H1 (cell line): ENCODE measurements at places on chromosomes 2 and 18. TPM values are rescaled to one million over a fixed set of nuclear protein-coding genes. Genes with fewer than 3 reads are reported as not detected.

GRCh38 chr2:17476064-17476463 is 42.2 kb downstream of the RAD51AP2 start:
- H3K36me3 ChIP-seq = no peaks in the 10 kb centered on the region
- no peak overlapping the region for H3K27ac ChIP-seq
- no peak overlapping the region for H3K4me3 ChIP-seq
- no peaks in the 10 kb centered on the region; the same call in 1 of the 2 replicates for H3K4me1 ChIP-seq
- no peaks in the 10 kb centered on the region for H3K27me3 ChIP-seq
- DNase-seq = no peak

- H3K27ac ChIP-seq = no peak overlapping the region
- H3K4me1 ChIP-seq = no peaks in the 10 kb centered on the region
- no peaks in the 10 kb centered on the region for H3K27me3 ChIP-seq
Observed at GRCh38 chr2:71798266-71799012, 345.1 kb downstream of the DYSF start.

The GAREM2 gene
- 19.9 and 23.0 TPM in 2 replicates for total RNA-seq

The SLC11A1 gene
- total RNA-seq = 0.21 and 0.43 TPM in 2 replicates

DNA sequence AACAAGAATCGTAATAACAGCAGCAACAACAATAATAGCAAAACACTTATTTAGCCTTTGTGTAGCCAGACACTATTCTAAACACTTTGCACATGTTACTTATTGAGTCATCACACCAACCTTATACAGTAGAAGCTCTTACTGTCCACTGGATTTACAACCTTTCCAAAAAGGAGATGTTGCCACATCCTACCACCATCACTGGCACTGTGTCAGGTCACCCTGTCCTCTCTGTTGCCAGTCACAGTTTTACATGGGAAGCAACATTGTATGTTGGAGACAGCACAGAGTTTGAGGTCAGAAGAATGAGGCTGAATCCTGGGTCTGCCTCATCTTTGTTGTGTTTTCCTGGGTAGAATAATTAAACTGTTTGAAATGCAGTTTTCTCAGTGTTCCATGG is 201.4 kb upstream of the EPAS1 start:
- H3K27me3 ChIP-seq = no peaks in the 10 kb centered on the region
- no peak overlapping the region for H3K27ac ChIP-seq
- H3K4me1 ChIP-seq = no peaks in the 10 kb centered on the region
- H3K36me3 ChIP-seq = no peaks in the 10 kb centered on the region
- no peak overlapping the region for H3K4me3 ChIP-seq
- no peak for DNase-seq

The EVA1A gene
- total RNA-seq = 1.2 and 4.3 TPM in 2 replicates

DNA sequence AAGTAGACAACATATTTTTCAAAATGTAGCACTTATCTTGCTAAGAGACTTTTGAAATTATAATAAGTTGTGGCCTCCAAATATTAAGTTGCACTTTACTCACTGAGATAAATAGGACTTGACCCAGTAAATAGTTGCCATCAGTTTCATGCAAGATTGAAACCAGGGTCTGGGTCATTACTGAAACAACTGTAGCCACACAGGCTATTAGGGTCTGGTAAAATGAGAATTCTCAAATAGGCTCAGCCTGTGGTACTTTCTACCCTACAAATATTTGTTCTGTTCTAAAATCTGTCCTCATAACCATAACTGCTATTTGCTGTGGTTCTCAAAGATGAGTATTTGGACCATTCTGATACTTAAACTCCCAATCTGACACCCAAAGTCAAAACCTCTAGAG is 115.4 kb upstream of the STK17B start:
- DNase-seq = no peak
- no peak overlapping the region for H3K27ac ChIP-seq
- no peaks in the 10 kb centered on the region for H3K27me3 ChIP-seq
- H3K4me1 ChIP-seq = no peaks in the 10 kb centered on the region
- H3K4me3 ChIP-seq = no peak overlapping the region
- no peaks in the 10 kb centered on the region for H3K36me3 ChIP-seq
